Sigmoid colon (tissue), 7 donors: ENCODE measurements at places on chromosomes 13 and 19. TPM values are rescaled to one million over a fixed set of nuclear protein-coding genes. Genes with fewer than 3 reads are reported as not detected.

The SOX21 gene
- total RNA-seq = not detected

The TINCR gene
- 0.55 TPM for total RNA-seq

The C2CD4C gene
- total RNA-seq = 0.81 TPM

The SIGLEC5 gene
- 0.68 TPM for total RNA-seq

The ENOX1 gene
- 11.1 TPM for total RNA-seq

The RPL18 gene
- total RNA-seq = 2,812 TPM

The ZNF534 gene
- not detected for total RNA-seq

The DUS3L gene
- 27.1 TPM for total RNA-seq

DNA sequence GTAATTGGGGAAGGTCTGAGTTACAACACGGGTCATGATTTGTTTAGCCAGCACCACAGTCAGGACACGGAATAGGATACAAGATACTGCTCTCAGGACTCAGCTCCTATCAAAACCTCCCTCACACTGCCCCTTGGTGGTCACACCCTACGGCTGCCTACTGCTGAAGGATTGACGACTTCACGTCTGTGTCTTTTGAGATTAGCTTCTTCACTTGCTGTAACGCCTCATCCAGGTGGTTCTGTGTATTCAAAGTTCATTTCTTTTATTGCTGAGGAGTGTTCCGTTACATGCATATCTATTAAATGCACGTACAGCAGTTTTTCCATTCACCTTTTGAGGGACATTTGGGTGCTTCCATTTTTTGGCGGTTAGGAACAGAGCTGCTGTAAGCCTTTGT, 46.3 kb downstream of the URI1 start:
- no peak for DNase-seq

DNA sequence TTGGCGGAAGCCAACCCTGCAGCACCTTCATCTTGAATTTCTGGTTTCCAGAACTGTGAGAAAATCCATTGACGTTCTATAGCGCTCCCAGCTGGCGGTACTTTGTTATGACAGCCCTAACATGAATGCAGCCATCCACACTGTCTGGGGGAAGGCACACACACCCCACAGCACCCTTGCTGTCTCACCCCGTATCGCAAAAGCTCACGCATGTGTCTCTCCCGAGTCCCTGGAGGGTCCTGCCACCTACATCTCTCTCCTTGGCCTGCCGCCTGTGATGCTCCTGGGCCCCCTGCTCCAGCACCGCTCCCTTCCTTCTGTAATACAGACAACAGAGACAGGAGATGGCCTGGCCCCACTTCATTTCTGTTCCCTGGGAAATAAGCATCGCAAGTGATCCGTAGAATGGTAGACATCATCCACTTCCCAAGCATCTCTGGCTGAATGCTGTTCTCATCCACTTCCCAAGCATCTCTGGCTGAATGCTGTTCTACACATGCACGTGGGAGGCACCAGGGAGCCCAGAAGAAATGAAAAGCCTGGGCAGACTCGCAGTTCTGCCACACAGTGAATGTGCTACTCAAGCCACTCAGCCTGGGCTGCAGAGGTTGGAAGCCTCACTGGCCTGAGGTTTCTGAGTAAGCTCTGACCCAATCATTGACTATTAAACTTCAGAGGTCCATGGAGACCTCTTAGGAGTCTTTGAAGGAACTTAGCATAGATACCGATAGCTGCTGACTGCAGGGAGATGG, 29.6 kb downstream of the EPN1 start:
- no peak for DNase-seq

- DNase-seq = no peak
These were observed 152.6 kb downstream of the KDM4B start for GRCh38 chr19:5121266-5122120.

DNA sequence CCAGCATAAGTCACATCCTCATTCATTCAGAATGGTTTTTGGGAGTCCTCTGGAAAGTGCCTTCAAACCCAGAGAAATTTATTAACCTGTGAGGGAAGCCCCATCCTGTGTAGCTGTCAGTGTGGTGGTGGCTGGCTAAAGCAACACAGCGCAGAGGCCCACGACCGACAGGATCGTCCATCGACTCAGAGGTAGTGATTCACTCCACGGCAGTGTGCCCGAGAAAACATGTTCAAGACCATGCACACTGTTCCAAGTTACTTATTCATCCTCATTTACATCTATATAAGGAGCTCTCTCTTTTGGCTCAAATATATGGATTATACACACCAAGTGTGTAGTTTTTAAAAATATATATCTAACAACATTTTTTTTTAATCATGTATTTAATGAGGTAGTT, 96.3 kb upstream of the SLC15A1 start:
- DNase-seq = no peak

DNA sequence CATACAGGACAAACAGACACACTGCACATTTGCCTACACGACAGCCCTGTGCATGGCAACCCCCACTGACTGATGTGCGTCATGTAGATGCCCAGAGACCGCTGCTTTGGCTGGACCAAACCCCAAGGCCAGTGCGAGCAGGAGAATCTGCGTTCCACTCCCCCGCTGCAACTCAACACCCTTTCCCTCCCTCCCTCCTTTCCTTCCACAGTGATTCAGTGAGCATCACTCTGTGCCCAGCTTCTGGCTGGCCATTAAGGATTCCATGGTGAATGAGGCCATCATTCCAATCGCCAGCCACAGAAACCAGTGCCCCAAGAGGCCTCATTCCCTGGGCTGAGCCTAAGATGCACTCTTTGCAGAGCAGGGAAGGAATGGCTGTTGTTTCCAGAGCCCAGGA, 61.6 kb downstream of the GSX1 start:
- DNase-seq = no peak

DNA sequence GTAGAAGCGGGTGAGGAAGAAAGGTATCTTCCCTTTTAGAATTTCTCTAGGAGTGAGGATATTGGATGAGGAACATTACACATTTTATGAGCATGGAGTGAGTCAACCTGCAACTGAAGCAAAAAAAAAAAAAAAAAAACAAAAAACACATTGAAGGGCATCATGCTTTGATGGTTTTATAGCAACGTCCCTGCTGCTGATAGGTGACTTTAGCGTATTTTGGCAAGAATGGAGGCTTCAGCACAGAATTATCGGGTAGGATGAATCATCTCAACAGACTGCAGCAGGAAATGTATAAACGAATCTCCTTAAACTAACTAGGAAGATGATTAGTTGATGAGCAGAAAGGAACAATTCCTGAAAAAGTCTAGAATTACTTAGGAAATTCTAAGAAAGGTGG, 1359.6 kb upstream of the ATXN8OS start:
- no peak for DNase-seq

DNA sequence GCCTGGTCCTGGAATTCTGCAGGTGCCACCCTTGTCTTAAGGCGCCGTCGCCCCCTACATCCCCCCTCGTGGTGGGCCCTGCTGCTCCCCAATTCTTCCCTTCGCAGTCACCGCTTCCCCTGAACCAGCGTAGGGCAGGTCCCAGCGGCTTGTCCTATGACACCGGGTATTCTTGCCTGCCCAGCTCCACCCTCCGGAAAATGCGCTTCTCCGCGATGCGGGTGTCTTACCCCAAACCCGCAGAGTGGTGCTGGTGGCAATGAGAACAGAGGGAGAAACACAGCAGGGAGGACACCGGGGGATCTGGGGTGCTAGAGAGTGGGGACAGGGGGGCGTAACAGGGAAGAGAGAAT, 9.0 kb downstream of the ZNF808 start:
- no peak for DNase-seq

DNA sequence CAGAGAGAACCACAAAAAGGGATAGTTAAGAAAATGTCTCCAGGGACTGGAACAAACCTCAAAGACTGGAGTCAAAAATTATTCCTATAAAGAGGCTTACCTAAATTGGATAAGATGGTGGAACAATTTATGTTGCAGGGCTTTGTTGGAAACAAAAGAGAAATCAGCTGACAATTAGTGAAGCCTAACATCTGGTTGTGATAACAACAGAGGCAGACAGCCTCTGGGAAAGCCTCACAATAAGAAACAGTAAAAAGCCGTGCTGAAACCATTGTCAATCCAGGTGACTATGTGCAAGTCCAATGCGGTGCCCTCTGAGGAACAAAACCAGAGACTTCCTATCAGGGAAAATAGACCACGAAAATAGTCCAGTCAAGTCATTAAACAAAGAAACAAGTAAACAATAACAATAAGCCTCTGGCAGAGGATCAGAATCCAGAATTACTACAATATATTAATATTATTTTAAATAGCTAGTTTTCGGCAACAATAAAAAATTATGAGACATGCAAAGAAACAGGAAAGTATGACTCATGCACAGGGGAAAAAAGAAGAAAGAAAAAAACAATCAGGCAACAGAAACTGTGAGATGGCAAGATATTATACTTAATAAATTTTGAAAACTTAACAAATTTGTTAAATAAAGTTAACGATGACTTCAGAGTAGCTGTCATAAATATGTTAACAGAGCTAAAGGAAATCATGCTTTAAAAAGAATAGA, 99.7 kb upstream of the RXFP2 start:
- DNase-seq = no peak
